ENCODE measurements at places on chromosomes 7 and 10.

- DNase-seq, result peak; percentile 51
These were observed 187.7 kb upstream of the CNTNAP2 start for GRCh38 chr7:145928937-145929336.

GRCh38 chr10:5596611-5597341 lies 69.6 kb downstream of the ASB13 start:
- peak; percentile 76 for DNase-seq

- DNase-seq, result no peak
These were observed 58.5 kb upstream of the SLC35B4 start for GRCh38 chr7:134375206-134375605.

GRCh38 chr7:135253851-135254771 lies 20.5 kb downstream of the STRA8 start:
- peak; percentile 81 for DNase-seq
